Stimulated activated CD4-positive, alpha-beta T cell treated with anti-CD3 and anti-CD28 coated beads, TNF-alpha, amount 100 ng/mL, for 24 hours (primary cell): ENCODE measurements at places on chromosomes 16 and 17.
A peak's percentile ranks its signal among the peaks of the same experiment; 100 is the strongest.

DNA sequence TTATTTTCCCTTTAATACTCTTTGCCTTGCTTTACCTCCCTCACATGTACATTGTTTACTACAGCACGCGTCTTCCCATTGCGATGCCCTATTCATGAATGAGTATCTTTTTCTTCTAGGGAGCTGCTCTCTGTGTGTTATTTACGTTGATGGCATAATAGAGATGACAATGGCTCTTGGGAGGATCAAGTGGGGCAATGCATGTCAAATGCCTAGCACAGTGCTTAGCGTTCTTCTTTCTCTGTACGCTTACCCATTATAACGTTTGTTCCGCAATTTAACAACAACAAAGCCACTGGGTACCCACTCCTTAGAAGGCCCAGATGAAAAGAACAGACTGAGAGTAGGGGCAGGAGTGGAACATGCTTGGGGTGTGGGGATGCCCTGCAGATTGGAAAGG is 271.6 kb upstream of the TNRC6C start:
- no peak for DNase-seq

DNA sequence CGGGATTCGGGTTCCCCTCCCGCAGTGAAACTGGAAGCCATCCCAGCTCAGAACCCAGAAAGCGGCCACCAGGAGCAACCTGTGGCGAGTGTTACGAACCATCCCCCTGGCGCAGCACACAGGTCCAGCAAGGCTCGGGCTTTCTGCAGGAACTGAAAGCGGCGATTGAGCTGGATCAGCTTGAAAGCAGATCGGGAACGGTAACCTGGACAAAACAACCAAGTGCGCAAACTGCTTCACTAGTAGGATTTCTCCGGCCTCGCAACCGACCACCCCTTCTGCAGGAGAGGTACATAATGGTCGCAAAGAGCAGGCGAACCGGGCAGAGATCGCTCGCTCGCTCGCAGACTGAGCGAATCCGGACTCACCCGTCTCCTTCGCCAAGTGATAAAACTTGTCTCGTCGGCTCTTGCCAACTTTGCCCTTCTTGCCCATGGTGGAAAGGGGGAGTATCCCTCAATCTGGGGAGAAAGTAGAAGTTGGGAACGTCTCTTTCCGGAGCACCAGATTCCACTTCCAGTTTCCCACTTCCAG is 696 bp upstream of the PSMC5 start:
- no peak for DNase-seq

DNA sequence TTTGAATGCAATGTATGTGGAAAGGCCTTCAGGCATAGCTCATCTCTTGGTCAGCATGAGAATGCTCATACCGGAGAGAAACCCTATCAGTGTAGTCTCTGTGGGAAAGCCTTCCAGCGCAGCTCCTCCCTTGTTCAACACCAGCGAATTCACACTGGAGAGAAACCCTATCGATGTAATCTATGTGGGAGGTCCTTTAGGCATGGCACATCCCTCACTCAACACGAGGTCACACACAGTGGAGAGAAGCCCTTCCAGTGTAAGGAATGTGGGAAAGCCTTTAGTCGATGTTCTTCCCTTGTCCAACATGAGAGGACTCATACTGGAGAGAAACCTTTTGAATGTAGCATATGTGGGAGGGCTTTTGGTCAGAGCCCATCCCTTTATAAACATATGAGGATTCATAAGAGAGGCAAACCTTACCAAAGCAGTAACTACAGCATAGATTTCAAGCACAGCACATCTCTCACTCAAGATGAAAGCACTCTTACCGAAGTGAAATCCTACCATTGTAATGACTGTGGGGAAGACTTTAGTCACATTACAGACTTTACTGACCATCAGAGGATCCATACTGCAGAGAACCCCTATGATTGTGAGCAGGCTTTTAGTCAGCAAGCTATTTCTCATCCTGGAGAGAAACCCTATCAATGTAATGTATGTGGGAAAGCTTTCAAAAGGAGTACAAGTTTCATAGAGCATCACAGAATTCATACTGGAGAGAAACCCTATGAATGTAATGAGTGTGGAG is 24.7 kb downstream of the ZFP90 start:
- DNase-seq: no peak

DNA sequence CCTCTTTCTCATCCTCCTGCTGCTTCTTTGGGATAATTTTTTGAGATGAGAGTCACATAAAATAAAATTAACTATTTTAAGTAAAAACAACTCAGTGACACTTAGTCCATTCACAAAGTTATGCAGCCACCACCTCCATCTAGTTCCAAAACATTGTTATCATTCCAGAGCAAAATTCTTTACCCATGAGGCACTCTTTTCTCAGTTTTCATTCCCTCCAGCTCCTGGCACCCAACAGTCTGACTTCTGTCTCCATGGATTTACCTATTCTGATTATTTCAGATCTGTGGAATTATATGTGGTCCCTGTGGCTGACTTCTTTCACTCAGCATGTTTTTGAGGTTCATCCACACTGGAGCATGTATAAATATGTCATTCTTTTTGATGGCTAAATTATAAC is 239.9 kb upstream of the DYNLRB2 start:
- DNase-seq: no peak

DNA sequence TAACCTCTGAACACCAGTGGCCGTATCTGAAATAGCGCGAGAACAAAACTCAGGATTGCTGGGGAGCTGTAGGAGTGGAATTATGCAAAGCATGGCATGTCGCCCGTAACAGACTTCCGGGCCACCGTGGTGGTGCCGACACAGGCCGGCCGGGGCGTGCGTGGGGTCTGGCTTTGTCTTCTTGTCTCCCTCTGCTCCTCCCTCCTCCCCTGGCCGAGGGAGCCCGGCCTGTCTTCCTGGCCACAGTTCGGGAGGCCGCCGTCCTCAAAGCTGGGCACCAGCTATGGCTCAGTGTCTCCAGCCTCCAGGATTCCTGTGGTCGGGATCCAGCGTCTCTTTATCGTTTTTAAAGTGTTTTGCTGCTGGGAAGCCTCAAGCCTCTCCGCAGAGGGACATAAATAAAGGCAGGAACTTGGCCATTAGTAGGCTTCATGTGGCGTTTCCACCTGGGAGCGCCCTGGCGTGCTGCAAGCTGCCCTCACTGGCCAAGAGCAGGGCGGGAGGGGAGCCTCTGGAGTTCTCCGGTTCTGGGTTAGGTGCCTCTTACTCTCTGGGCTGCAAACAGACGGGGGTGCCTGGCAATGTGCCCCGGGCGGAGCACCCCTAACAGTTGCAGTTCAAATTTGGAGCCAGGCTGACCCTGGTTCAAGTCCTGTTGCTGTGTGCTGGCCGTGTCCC is 22.0 kb upstream of the NPTX1 start:
- no peak for DNase-seq

- DNase-seq: no peak
Measured at GRCh38 chr17:62696726-62697490, 69.4 kb downstream of the MRC2 start.

- no peak for DNase-seq
Measured at GRCh38 chr16:11401161-11402050, 56.1 kb downstream of the RMI2 start.

DNA sequence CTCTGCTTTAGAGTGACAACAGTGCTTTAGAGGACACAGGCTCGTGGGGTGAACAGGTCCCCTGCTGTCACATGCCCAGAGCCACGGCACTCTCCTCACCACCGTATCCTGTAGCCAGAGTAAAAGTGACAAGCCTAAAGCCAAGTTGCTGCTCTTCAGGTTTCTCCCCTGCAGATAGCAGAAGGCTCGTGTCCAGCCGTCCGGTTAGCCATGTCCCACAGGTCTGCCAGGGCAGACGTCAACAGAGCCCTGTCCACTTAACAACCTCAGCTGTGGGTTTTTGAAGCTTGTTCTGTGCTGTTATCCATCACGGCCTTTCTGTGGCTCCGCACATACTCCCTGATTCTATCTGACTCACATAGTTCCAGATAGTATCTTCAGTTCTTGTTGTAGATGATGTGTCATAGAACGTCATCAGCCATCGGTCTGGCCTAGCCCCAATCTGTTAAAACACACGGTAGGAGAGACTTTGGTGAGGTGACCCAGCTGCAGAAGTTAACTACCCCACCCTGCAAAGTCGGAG is 100.7 kb downstream of the SOCS1 start:
- DNase-seq: no peak

DNA sequence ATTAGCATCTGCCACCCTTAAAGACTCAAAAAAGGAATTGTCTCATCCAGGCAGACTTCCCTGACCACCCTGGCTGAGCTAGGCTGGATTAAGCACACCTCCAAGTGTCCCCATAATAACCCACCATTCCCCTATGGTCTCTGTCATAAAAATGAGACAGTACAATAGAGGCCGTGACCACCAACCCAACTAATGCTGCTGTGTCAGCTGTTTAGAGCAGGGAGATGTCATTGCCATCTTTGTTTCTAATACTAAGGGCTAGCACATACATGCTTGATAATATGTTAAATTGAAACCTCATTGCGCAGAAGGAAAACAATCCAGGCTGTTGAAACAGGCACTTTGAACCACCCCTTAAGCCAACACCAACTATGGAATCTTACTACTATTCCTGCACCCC is 7.2 kb upstream of the ADAMTS18 start:
- DNase-seq: no peak

DNA sequence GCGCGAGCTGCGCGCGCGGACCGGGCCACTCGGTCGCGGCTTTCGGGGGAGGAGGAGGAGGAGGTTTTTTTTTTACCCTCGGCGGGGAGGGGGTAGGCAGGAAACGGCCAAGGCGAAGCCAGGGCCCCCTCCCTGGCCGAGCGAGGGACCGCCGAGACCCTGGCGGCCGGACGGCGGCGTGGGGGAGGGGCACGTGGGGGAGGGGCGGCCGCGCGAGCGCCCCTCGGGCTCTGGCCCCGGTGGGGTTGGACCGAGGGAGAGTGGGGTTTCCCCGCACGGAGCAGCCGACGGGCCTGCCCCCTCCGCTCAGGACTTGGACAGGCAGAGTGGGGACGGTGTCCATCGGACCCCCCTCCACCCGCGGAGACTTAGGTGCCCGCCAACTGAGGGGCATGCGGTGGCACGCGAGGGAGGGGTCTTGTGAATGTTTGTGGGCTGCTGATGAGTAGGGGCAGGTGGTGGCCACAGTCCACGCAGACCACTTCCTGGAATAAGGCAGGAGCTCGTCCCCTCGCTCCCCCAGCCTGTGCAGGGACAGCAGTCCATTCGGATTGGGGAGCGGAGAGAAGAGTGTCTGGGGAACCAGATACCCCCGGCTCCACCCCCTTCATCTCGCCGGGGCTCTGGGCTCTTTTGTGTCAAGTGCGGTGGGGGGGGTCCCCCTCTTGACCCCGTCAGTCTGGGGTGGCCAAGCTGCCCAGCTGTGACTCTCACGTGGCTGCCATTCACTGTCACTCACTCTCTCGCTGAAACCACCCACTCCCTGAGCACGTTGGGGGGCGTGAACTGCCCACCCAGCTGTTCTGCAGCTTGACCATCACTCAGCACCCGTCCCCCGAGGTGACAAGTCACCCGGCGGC is 3.0 kb upstream of the CHD3 start:
- DNase-seq: no peak

DNA sequence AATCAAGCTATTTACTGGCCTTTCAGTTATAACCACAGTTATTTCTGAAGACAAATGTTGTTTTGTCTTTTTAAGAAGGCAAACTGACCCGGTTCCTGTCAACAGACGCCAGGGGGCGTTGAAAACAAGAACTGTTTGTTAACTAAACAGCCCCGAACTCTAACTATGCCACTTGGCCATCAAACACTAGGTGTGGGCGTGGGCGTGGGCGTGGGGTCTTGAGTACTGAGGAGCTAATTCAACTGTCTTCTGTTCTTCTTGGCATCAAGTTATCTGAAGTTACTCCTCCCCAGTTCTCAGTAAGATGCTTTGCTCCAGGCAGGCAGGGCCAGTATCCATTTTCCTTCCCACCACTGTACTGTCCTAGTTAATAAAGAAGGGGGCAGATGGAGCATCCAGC is 63.3 kb upstream of the MTMR4 start:
- peak; percentile 28 for DNase-seq

DNA sequence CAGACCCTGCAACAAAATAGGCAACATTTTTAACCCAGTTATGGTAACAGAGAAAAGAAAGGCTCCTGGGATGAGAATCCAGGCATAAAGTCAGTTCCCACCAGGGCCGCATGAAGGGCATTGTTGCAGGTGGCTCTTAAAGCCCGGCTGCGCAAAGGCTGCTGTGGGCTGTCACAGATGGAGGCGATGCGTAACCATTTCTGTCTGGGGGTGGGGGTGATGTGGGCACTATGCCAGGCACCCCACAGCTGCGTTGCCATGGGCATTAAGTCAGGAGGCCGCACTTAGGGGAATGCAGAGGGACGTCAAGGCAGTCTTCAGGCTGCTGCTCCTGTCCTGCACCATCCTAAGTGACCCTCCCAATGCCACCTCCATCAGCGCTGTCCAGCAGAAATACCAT is 228.4 kb downstream of the CPPED1 start:
- no peak for DNase-seq

- DNase-seq: peak; percentile 73
Measured at GRCh38 chr17:49556223-49556943, 19.3 kb upstream of the NXPH3 start.

DNA sequence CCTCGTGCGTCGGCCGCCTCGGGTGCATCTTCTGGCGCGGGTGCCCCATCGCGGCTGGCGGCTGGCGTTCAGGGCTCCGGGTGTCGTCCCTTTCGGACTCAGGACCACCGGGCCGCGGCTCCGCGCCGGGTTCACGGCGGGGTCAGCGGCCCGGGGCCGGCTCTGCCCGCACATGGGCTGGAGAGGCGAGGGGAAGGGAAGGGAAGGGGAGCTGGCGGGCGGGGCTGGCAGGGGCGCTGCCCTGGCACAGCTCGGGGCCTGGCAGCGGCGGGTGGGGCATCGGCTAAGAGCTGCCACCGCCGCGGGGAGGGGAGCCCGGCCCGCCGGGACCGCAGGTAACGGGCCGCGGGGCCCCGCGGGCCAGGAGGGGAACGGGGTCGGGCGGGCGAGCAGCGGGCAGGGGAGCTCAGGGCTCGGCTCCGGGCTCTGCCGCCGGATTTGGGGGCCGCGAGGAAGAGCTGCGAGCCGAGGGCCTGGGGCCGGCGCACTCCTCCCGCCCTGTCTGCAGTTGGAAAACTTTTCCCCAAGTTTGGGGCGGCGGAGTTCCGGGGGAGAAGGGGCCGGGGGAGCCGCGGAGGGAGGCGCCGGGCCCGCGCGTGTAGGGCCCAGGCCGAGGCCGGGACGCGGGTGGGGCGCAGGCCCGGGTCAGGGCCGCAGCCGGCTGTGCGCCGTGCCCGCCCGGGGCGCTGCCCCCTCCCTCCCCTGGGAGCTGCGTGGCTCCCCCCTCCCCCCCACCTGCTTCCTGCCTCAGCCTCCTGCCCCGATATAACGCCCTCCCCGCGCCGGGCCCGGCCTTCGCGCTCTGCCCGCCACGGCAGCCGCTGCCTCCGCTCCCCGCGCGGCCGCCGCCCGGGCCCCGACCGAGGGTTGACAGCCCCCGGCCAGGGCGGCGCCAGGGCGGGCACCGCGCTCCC is 646 bp downstream of the HIC1 start:
- DNase-seq: no peak

GRCh38 chr16:50841081-50841886 is 99.4 kb downstream of the CYLD start:
- peak; percentile 50 for DNase-seq

GRCh38 chr16:49675413-49675812 is 180.5 kb downstream of the ZNF423 start:
- DNase-seq: no peak
